H4 (cell line): ENCODE measurements at places on chromosomes 6 and 20.

DNA sequence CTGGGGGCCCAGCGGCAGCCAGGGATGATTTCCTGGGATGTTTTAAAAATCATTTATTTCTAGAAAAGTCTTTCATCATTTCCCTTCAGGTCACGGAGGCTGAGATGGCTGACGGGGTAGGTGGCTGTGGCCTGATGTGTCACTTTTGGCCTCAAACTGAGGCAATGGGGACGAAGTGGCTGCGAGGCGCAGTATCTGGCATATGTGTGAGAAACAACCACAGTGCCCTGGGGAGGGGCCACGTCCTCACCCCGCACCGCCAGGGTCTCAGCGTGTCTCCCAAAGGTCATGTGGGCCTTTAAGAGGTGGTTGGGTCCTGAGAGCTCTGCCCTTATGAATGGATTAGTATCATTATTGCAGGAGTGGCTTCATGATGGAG lies 120.0 kb downstream of the CEBPB start:
- DNase-seq = no peak

GRCh38 chr6:56242346-56242745 lies 5.0 kb downstream of the COL21A1 start:
- no peak for DNase-seq

DNA sequence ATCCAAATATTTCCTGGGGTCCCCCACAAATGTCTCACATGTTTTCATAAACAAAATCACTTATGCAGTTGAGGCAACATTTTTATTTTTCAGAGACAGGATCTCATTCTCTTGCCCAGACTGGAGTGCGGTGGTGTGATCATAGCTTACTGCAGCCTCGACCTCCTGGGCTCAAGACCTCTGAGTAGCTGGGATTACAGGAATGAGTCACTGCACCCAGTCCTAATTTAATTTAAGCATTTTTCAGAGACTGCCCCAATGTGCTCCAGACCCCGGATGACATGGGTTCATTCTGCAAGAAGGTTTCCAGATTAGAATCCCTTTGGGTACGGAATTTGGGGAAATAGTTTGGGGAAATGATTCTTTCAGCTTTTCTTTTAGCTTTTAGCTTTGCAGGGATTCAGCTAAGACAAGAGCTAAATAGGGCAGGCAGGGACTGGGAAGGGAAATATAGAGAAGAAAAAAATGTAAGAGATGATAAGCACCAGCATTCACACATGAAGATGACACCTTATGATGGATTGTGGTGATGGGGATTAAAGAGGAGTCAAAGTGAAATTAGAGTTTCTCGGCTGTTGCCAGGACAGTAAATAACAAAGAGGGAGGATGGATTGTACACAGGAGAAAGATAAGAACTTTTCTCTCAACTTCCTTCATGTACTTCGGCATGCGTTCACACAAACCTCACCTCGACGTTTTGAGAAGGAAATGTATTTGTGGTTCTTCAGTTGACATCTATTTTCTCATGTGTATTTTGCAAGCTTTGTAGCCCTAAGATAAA lies 169.4 kb upstream of the TAB2 start:
- DNase-seq = no peak

DNA sequence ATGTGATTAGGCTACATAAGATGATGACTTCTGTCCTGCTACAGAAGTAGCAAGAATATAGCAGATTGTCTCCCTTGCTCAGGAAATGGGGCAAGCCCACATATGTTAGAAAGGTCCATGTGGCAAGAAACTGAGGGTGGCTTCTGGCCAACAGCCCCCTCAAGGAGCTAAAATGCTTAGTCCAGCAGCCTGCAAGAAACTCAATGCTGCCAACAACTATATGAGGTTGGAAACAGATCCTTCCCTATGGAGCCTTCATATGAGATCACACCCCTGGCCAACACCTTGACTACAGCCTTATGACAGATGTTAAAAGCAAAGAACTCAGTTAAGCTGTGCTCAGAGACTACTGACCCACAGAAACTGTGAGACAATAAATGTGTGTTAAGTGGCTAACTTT lies 22.1 kb downstream of the PTPRT start:
- no peak for DNase-seq

- no peak for DNase-seq
Observed at GRCh38 chr6:119922814-119923213, 573.3 kb upstream of the MAN1A1 start.

DNA sequence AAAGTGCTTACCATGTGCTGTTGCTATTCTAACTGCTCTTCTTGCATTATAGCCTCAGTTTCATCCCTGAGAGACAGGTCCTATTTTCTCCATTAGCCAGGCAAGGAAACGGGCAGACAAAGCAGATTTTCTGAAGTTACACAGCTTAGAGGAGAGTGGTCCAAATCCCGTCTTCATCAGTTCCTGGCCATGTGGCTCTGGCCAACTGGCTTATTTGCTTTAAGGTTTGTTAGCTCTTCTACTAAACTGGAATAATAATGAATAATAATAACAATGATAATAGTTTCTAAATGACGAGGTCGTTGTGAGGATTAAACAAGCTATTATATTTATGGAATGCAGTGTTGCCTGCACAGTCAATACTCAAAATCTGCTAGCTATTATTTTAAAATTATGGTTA lies 35.8 kb upstream of the BCAS1 start:
- no peak for DNase-seq
